ENCODE measurements at places on chromosomes 2 and 18. TPM values are rescaled to one million over a fixed set of nuclear protein-coding genes. Genes with fewer than 3 reads are reported as not detected.

The ALK gene
- total RNA-seq, result not detected

The PLB1 gene
- total RNA-seq, result 2.0 TPM

The RPRM gene
- total RNA-seq, result not detected

The HJURP gene
- total RNA-seq, result 80.0 TPM

The C2orf78 gene
- total RNA-seq, result not detected

The SERPINB4 gene
- total RNA-seq, result not detected

The LIMS3 gene
- total RNA-seq, result 0.66 TPM

The EMX1 gene
- not detected for total RNA-seq

The ANKRD36B gene
- 64.1 TPM for total RNA-seq

The IGFBP5 gene
- not detected for total RNA-seq

The NEUROD1 gene
- not detected for total RNA-seq

The HOXD1 gene
- not detected for total RNA-seq

The OSR1 gene
- total RNA-seq, result not detected

The MOB4 gene
- 20.9 TPM for total RNA-seq

The BCL11A gene
- not detected for total RNA-seq

The PRKAG3 gene
- not detected for total RNA-seq

The TDRD15 gene
- not detected for total RNA-seq

The ABCB11 gene
- not detected for total RNA-seq

The TNFRSF11A gene
- 29.6 TPM for total RNA-seq

The RGPD3 gene
- 0.30 TPM for total RNA-seq

The NEDD4L gene
- 4.9 TPM for total RNA-seq

The ATP6V1B1 gene
- total RNA-seq, result not detected

The GPR55 gene
- 2.9 TPM for total RNA-seq

The CRYBA2 gene
- total RNA-seq, result not detected

The C2orf92 gene
- total RNA-seq, result 10.4 TPM

The MORN2 gene
- 1.4 TPM for total RNA-seq

The KCNG2 gene
- total RNA-seq, result not detected

The RAB11FIP5 gene
- total RNA-seq, result 8.9 TPM

The FABP1 gene
- total RNA-seq, result not detected

The VAPA gene
- 179 TPM for total RNA-seq

The DSC2 gene
- not detected for total RNA-seq

The B4GALT6 gene
- 2.1 TPM for total RNA-seq

All from T-helper 2 cell treated with Interferon-gamma antibody and Interleukin-4, amounts not matched to agents 100 ng/mL and 5 ng/mL, for 36 hours (primary cell).